ENCODE measurements at places on chromosomes 4 and X. TPM values are rescaled to one million over a fixed set of nuclear protein-coding genes. Genes with fewer than 3 reads are reported as not detected.

The PABPC1L2B gene
- total RNA-seq: not detected

- no peak for DNase-seq
Measured at GRCh38 chr4:102629673-102630072, 128.5 kb downstream of the NFKB1 start.

GRCh38 chrX:4741024-4741423 lies 1027.6 kb upstream of the PRKX start:
- DNase-seq: no peak

- DNase-seq: no peak
Measured at GRCh38 chr4:139509727-139510410, 46.1 kb downstream of the SETD7 start.

DNA sequence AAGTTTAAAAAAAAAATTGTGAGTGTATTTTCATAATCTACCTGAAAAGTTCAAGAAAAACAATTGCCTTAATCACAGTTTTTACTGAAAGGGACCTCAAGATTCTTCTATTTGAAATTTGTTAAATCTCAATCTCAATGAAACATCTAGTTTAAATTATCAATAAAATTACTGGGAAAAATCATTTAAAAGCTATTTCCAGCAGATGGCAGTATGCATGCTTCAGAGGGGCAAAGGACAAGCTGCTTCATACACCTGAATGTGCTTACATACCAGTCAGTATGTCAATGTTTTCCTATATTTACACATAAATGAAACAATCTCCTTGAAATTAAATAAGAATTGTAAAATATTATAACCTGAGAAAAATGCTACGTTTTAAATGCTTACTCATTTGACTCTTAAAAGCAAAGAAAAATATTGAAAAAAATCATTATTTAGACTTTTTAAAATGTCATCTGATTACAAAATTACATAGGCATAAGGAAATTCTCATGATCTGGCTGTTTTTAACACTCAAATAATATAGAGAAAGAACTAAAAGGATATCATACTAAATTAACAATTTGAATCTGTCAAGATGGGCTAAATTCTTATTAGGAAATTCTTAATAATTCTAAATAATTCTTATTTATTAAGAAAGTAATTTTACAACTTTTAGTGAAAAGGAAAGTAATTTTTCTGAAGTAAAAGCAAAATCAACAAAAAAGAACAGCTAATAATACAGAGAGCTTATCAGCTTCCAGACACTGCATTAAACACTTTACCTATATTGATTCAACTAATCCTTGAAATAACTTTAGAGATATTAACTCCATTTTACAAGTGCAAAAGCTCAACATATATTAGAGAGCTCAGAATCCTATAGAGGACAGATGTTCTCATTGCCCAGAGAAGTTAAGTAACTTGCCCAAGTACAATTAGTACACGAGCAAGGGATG lies 242.1 kb downstream of the ADAMTS3 start:
- DNase-seq: no peak

DNA sequence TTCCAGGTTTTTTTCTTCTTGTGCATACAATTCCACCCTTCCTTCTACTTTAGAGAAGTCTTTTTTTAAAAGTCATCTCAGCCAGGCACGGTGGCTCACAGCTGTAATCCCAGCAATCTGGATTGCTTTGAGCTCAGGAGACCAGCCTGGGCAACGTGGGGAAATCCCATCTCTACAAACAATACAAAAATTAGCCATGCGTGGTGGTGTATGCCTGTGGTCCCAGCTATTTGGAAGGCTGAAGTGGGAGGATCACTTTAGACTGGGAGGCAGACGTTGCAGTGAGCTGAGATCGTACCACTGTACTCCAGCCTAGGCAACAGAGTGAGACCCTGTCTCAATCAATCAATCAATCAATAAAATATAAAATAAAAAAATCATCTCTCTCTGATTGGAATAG lies 14.8 kb downstream of the ELOVL6 start:
- DNase-seq: no peak
